ENCODE measurements at places on chromosomes 2 and 18. TPM values are rescaled to one million over a fixed set of nuclear protein-coding genes. Genes with fewer than 3 reads are reported as not detected.

FEZ2 gene
- total RNA-seq: 50.5 TPM

GRCh38 chr2:71559828-71560637, 106.7 kb downstream of the DYSF start:
- no peak for DNase-seq

GRCh38 chr2:84904151-84904550, 1.3 kb upstream of the TMSB10 start:
- DNase-seq: no peak

GRCh38 chr18:60022671-60023276, 123.0 kb downstream of the PMAIP1 start:
- no peak for DNase-seq

DNA sequence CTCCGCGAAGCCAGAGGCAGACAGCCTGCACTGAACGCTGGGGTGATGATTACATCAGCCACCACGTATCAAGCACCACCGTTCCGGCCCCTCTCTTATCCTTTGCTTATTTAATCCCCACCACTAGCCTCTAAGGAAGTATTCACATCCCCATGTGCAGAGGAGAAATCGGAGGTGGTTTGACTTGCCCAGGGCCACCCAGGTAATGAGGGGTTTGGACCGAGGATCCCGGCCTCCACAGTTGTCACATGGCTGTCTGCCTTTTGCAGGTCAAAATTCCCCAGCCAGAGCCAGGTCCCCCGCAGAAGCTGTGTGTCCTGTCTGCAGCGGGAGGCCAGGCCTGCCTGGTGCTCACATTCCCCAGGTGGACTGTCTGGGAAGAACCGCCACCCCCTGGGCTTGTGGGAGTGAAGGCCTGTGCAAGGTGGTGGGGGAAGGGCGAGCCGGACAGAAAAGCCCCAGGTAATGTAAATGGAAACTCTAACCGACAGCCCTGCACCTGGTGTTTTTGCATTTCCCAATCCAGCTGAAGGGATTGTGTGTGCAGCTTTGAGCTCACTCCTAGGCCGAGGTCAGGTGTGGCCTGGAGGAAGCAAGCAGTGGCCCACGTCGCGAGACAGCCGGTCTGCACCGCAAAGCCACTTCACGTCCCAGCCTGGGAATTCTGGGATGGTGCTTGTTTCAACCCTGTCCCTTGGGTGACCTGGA, 108.5 kb upstream of the ID2 start:
- no peak for DNase-seq

- no peak for DNase-seq
Observed at GRCh38 chr2:241730671-241731293, 3.6 kb upstream of the D2HGDH start.

GRCh38 chr2:85648619-85649018, 19.4 kb downstream of the SFTPB start:
- no peak for DNase-seq

MC4R gene
- not detected for total RNA-seq

All from cardiac septum (tissue), 1 donor.